ENCODE measurements at places on chromosomes 2 and 18.
A peak's percentile ranks its signal among the peaks of the same experiment; 100 is the strongest.

GRCh38 chr18:70221156-70221914 lies 15.8 kb upstream of the RTTN start:
- peak; percentile 33 for DNase-seq

GRCh38 chr18:23284629-23285028 lies 149.3 kb downstream of the CABLES1 start:
- no peak for DNase-seq

GRCh38 chr18:27227721-27228120 lies 42.6 kb upstream of the CHST9 start:
- DNase-seq = no peak

GRCh38 chr2:193469251-193469650 lies 1274.5 kb upstream of the TMEFF2 start:
- no peak for DNase-seq

All from NCI-H1417 (cell line).